CD4-positive, alpha-beta T cell treated with Interferon alpha-2 for 1 hour (primary cell): ENCODE measurements at places on chromosomes 1 and 21.
A peak's percentile ranks its signal among the peaks of the same experiment; 100 is the strongest.

GRCh38 chr1:62426237-62426636, 10.6 kb upstream of the USP1 start:
- no peak for DNase-seq

DNA sequence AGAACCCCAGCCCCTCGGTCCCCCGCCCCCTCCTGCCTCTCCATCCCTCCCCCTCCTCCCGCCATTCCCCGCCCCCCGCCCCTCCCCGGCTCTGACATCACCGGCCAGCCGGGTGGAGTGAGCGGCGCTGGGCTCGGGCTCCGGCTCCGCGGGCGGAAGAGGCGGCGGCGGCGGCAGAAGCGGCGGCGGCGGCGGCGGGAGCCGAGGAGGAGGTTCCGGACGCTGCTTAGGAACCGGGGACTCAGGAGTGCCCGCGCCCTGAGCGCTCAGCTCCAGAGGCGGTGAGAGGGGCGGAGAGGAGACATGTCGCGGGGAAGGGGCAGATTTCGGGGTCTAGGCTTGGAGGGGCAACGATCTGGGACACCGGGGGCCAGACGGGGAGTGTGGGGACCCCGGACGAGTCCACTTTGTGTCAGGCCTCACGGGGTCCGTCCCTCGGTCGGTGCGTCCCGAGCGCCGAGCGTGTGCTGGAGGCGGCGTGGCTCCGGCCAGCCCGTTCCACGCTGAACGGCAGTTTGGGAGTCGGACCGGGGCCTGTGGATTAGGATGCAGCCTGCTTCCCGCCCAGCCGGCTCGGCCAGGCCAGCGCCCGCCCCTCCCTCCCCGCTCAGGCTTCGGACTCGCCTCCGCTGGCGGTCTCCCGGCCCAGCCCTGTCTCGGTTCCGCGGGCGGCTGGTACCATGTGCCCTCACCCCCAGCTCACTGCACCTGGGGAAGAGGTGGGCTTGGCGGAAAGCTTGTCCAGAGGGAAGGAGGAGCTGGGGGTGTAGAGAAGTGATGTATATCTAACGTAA, at the start of gene PEA15:
TSS of gene PEA15 (plus strand) at position 143 of the 794 bp plus-strand sequence. CDS start 6,161 bp downstream, outside the sequence.
- DNase-seq, result peak; percentile 80

- DNase-seq, result no peak
These were observed 97.1 kb downstream of the ENAH start for GRCh38 chr1:225555821-225556220.

DNA sequence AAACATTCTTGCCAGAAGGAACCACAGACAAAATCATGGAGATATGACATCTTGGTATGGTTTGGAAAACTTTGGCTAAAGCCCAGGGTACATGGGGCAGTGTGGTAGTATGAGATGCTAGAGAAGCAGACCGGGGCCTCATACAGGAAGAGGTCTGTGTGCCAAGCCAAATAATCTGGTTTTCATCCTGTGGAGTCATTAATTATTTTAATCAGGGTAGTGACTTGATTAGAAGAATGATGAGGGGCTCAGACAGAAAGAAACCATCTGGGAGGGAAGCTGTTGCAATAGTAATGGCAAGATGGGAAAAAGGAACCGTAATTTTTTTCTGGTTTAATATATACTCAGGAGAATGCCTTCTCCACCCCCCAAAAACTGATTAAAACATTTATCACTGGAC, 318.0 kb downstream of the BRINP2 start:
- DNase-seq, result no peak

DNA sequence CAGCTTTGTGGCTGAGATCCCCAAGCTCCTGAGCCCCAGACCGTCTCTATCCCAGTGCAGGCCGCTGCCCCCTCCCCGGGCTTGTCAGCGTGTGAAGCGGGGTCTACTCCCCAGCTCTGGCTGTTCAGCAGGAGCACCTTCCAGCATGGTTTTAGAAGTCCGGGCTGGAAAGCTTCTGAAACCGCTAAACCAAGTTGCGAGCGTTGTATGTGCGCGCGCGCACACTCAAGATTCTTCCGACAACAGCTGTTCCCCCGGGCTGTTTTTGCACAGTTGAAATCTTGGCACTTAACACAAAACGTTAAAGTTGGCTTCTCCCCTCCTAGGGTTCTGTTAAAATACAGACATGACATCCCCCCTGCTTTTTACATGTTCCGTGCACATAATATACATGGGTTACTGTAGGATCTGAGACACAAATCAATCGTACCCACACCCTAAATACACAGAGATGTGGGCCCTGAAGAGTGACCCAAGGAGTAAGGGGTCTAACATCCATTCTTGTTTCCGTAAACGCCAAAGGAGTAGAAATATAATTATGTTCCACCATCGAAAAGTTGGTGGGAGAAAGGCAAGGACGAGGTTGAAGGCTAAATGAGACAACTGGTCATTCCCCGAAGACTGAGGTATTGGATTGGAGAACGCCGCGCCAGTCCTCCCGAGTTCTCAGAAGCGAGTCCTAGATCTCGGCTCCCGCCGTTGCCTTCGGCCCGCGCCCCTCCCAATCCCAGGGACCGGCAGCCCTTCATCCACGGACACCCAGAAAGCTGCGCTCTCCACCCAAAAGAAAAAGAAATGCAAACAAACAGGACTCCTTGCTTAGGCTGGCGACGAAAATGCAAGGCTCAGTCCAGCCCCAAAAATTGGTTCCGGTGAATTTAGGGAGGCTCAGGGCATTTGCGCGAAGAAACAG, 1.3 kb downstream of the TBX15 start:
- no peak for DNase-seq

- no peak for DNase-seq
These were observed at the start of gene MAP3K21 for GRCh38 chr1:233327651-233328141. TSS of gene MAP3K21 (plus strand) at chr1:233327724. CDS start at chr1:233328029, 305 bp downstream.

GRCh38 chr1:224080115-224080774, 33.7 kb upstream of the FBXO28 start:
- DNase-seq, result no peak

GRCh38 chr1:46806196-46807020, 7.6 kb downstream of the CYP4B1 start:
- no peak for DNase-seq

DNA sequence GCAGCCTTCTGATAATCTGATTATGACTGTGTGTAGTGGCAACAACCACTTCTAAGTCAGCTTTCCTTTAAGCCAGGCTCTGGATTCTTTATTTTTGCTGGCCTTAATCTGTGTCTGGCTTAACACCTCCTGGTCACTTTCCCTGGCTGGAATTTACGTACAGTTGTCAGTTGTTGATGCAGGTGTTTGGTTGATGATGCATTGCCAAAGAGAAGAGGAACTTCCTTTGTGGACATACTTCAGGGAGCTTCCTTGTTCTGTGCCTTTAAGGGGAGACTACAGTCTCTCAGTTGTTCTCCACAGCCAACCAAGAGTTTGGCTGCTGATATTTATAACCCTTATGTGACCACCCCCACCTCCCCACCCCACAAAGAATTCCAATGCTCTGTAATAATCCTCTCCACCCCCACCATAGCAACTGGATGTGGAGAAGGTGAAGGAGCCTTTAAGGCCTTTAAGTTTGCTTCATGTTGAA, 96.0 kb upstream of the BMP8A start:
- no peak for DNase-seq

- no peak for DNase-seq
These were observed 236.3 kb downstream of the SIPA1L2 start for GRCh38 chr1:232393444-232394146.

- DNase-seq, result no peak
These were observed 38.6 kb upstream of the POFUT2 start for GRCh38 chr21:45326169-45326851.

GRCh38 chr1:99131546-99131945, 126.9 kb upstream of the PLPPR5 start:
- no peak for DNase-seq

DNA sequence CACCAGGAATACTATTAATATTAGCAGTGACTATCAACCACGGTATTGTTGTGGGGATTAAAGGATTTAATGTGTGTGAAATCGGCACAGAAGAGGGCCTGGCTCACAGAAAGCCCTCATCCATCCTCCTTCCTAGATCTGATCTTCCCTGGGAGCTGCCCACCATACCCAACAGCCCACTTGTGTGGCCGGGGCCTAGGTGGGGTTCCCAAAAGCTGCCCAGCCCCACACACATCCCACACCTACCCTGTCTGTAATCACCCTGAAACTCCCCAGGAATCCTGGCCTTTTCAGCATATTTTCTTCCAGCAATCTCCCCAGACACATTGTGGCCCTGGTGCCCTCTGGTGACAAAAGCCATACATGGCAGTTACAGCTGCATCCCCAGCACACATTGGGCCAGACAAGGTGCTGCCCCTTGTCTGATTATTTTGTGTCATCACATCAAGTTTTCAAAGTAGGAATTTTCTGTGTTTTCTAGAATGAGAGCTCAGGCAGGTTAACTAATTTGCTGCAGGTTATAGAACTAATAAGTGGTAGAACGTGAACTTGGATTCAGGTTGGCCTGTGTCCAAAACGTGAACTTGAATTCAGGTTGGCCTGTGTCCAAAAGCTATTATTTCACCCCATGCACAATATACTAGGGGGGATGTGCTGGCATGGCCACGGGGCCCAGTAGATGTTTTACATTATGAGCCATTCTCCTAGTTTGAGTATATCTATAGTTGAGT, 5.3 kb upstream of the SLC6A9 start:
- peak; percentile 74 for DNase-seq

- no peak for DNase-seq
These were observed 9.7 kb downstream of the THBS3 start for GRCh38 chr1:155197901-155198546.

DNA sequence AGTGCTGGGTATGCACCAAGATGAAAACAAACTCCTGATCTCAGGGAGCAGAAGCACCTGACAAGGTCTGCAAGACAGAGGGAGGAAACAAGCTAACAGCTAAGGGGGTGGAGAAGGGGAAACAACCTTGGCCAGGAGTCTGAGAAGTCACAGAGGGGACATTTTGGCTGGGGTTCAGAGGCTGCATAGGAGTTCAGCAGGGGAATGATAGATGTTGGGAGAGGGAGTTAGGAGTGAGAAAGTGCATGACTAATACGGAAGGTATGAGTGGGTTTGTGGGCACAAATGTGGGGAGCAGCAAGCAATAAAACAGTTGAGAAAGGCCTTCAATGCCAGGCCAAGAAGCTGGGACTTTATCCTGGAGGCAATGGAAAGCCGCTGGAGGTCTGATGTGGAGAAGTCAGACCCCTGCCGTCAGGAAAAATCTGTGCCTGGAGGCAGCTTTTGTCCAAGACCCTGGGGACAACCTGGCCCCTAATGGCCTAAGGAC, 16.4 kb downstream of the EPHA2 start:
- no peak for DNase-seq

DNA sequence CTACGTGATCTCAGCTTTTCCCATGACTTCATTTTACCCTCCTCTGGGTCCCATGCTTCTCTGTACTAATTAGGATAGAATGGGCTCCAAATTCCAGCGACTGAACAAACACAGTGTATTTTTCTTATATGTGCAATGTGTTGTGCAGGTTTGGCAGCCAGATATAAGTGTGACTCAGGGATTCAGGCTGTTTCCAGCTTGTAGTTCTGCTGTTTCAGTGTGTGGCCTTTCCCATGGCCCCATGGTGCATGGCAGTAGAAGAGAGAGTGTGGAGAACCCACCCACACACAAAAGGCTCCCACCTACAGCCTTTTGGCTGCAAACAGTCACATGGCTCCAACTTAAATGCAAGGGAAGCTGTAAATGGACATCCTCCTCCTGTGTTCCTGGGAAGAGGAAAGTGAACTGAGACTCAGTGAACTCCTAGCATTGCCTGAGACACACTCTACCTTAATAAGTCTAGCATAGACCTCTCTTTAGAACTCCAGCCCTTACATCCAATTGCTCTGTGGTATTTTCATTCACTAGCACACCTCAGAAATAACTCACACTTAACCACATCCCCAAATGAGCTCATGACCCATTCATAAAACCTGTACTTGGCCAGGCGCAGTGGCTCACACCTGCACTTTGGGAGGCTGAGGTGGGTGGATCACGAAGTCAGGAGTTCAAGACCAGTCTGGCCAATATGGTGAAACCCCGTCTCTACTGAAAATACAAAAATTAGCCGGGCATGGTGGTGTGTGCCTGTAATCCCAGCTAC, 58.7 kb downstream of the KIAA0040 start:
- DNase-seq, result no peak

- DNase-seq, result no peak
These were observed 27.7 kb upstream of the TTLL10 start for GRCh38 chr1:1146026-1146425.

GRCh38 chr1:93080179-93080823, 1.2 kb downstream of the MTF2 start:
- DNase-seq, result peak; percentile 66

DNA sequence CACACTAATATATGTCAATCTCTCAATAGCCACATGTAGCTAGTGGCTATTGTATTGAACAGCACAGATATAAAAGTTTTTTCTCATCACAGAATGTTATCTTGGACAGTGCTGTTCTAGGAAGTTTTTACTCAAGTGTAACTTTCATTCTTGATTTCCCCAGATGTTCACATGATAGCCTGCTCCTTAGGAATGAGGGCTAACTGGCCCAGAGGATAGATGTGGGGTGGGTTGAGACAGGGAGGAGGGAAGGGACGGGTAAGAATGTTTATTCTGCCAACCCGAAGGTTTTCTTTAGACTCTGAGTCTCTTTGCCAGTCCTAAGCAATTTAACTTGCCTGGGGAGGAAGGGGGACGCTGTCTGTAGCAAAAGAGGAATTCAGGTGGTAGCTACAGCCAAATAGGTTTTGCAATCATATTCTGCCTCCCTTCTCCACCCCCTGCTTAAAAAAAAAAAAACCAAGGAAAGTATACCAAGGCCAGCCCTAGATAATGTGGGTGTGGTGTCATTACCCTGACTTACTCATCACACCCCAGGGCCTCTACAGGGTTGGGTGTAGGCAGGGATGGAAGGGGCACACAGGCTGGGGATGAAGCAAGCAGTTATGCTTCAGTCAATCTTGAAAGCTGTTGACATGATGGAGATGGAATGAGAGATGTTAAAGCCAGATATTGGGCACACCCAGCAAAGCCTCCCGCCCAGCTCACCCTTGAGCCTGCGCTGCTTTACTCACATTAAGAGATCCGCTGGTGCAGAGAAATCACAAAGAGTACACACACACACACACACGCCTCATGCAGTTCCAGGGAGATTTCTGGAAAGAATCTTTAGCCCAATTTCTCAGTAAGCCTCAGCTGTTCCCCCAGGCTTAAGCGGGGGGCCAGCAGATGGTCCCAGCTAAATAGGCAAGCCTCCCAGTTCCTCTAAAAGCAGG, 59.9 kb downstream of the PLXNA2 start:
- DNase-seq, result no peak
